ENCODE measurements at places on chromosomes 7 and 10.

- DNase-seq, result no peak
These were observed 37.7 kb downstream of the CAMK2B start for GRCh38 chr7:44287488-44288380.

- DNase-seq, result no peak
These were observed 708.4 kb downstream of the POM121L12 start for GRCh38 chr7:53743697-53744402.

- DNase-seq, result no peak
These were observed 25.9 kb upstream of the ANKRD2 start for GRCh38 chr10:97546456-97547270.

- DNase-seq, result peak; percentile 86
These were observed at the start of gene GTPBP10 for GRCh38 chr7:90346336-90347125. GTPBP10 (plus strand) TSS chr7:90346716; CDS start chr7:90346742, 26 bp downstream.

GRCh38 chr10:45386657-45387056 lies 12.6 kb downstream of the ALOX5 start:
- DNase-seq, result no peak

- DNase-seq, result no peak
These were observed 749.8 kb downstream of the TNS3 start for GRCh38 chr7:46832136-46832535.

DNA sequence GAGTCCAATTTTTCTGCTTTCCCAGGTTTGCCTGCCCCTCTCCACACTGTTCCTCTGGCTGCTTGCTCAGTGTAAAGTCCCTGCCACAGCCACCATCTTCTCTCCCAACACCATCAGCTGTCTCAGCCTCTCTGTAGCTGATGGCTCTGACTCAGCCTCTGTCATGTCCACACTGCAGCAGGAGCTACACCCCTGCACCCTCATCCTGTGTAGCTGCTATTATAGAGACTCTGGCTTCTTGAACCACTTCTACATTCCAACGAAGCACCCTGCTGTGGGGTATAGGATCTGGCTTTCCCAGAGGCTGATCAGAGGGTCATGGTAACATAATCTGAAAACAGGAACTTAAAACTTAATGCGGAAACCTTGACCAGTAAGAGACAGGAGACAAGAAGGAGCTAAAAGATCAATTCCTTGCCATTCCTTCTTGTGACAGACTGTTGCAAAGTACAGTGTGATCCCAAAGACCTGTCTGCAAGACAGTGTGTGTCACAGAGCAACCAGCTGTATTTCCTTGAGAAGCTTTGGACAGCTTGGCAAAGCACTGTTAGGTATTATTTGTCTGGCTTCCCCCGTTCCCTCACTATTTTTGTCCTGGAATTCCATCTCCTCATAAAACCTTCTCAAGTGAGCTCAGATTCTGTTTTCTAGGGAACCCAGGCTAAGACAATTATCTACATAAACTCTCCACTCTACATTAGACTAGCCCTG lies 42.3 kb downstream of the NRCAM start:
- DNase-seq, result no peak

DNA sequence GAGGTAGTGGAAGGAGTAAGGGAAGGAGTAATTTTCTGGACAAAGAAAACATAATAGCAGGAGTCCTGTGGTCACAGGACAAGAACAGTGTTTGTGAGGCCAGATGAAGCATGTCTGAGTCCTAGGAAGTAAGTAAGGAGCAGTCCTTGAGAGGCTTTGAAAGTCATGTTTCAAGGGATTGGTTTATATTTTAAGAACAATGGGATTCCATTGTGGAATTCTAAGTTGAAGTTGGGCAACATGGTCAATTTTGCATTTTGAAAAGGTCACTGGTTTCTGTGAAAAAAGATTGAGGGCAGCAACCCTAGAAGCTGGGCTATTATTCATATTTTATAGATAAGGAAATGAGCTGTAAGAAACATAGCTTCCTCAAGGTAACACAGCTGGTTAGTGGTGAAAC lies 10.8 kb upstream of the SLC25A28 start:
- no peak for DNase-seq

DNA sequence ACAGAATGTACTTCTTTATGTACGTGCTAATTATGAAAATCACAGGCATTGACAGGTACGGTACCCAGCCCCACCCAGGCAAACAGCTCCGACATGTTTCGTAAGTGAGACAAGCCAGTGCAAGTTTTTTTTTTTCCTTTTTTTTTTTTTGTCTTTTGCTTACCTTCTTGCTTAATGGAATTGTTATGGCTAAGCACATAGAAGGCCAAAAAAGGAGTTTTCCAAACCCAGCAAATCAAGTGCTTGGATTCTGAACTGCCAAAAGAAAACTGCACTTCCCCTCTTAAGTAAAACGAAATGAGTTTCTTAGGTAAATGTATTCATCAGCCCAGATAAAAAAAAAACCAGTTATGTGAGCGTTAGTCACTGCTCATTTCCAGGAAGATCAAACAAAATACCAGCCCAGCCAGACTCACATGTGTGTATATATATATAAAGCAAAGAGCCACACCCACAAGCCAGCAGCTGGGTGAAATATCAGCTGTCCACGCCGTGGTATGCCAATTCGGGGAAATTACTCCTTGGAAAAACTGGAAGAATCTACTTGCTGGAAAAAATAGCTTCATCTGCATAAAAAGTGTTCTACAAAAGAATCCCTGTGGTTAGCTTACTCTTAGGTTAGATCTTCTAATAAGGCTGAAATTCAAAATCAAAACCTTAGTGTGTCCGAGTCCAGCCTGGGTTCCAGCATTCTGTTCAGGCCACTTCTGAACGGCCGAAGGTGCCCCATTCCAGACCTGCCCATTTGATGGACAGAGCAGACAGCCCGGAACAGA lies 8.0 kb downstream of the KLF6 start:
- no peak for DNase-seq

- no peak for DNase-seq
These were observed 70.7 kb downstream of the BEND7 start for GRCh38 chr10:13457958-13458686.

DNA sequence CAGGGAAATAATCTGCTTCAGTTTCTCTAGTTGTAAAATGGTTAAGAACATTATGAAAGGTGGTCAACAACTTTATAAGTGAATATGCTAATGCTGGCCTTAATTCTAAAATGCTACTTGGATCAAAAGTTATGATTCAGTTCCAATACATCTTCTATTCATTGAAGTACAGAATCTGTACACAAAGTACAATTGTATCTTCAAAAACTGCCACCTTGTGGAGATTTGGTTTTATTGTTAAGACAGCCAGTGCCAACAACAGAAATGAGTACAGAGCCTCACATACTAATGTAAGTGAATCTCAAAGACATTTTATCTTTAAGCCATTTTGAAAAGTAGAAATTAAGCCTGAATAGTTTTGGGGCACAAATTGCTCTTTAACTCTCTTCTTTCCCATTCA lies 194.0 kb downstream of the CFTR start:
- no peak for DNase-seq

DNA sequence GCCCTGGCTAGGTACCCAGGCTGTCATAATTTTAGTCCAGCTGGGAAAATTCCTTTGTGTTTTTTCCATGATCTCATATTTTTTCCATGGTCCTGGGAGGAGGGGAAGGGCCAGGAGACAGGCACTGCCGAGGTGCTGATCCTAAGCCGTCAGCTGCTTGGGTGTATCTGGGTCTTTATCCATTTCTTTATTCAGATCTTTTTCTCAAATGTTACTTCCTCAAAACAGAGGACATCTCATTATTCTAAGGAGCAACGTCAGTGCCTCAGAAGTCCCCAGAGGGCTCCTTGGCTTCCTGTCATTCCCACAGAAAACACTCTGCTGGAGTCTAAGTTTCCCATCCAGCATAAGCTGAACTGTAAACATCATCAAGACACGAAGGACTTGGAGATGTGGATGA lies 2.8 kb upstream of the OR6V1 start:
- DNase-seq, result no peak

GRCh38 chr10:110516815-110517492 lies 19.2 kb downstream of the DUSP5 start:
- no peak for DNase-seq

- no peak for DNase-seq
These were observed 745.1 kb upstream of the LRRTM3 start for GRCh38 chr10:66180581-66181318.
